Naive B cell (primary cell): ENCODE measurements at places on chromosomes 3 and 15. TPM values are rescaled to one million over a fixed set of nuclear protein-coding genes. Genes with fewer than 3 reads are reported as not detected.

DNA sequence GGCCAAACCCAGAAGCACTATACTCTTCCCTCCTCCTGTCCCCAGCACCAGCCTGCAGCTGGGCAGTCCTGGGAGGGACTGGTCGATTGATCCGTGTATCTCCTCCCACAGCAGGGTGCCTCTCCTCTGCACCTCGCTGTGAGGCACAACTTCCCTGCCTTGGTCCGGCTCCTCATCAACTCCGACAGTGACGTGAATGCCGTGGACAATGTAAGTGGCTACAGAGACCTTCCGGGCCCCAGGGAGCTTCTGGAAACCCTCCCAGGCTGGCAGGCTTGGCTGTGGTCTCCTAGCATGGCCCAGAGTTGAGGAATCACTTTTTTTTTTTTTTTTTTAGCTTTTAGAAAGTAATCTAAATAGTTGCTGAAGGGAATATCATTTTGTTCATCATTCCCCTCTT lies 30.7 kb downstream of the ANKDD1A start:
- peak overlapping the region; percentile 34 for H3K27ac ChIP-seq
- no peaks in the 10 kb centered on the region for H3K4me1 ChIP-seq
- no peak overlapping the region for H3K4me3 ChIP-seq
- H3K36me3 ChIP-seq, result no peaks in the 10 kb centered on the region
- no peaks in the 10 kb centered on the region for H3K27me3 ChIP-seq

- H3K27ac ChIP-seq, result no peak overlapping the region
- no peaks in the 10 kb centered on the region for H3K4me1 ChIP-seq
- H3K4me3 ChIP-seq, result no peak overlapping the region
- H3K27me3 ChIP-seq, result no peaks in the 10 kb centered on the region
- no peak for DNase-seq
Observed at GRCh38 chr15:23606226-23606625, 40.8 kb downstream of the MKRN3 start.

DNA sequence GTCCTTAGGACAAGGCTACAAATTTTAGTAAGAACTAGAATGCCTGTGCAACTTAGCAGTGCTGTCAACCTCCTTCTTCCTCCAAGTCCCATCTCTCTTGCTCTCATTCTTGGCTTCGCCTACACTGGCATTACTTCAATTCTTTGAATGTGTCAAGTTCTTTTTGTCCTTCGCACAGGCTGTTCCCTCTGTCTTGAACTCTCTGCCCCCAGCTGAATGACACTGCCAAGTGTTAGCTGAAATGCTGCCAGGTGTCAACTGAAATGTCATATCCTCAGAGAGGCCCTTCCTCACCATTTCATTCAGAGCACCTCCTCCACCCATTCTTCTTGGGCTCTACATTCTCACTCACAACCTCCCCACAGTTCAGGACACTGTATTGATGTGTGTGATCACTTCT lies 48.8 kb upstream of the PSMD6 start:
- peaks cover 39% of the 10 kb centered on the region for H3K27me3 ChIP-seq
- H3K4me1 ChIP-seq, result no peaks in the 10 kb centered on the region
- DNase-seq, result no peak
- no peaks in the 10 kb centered on the region for H3K36me3 ChIP-seq

DNA sequence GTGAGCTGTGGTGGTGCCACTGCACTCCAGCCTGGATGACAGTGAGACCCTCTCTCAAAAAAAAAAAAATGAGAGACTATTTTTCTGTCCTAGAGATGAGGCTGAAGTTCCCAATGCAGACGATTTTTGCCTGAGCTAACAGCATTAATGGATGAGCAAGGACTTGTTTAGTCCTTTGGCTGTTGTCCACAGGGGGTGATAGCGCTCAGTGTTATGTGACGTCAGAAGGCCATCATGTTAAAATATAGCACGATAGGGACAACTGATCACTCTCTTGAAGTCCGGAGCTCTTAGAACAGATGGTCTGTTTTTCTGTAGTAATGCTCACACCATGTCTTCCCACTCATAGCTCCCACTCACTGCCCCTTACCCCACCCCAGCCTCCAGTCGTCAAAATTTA lies 6.8 kb downstream of the TRNT1 start:
- H3K27ac ChIP-seq, result peak overlapping the region; percentile 47
- H3K4me1 ChIP-seq, result peaks cover 18% of the 10 kb centered on the region
- H3K4me3 ChIP-seq, result no peak overlapping the region
- no peak for DNase-seq
- no peaks in the 10 kb centered on the region for H3K27me3 ChIP-seq

- H3K4me1 ChIP-seq, result no peaks in the 10 kb centered on the region
- H3K4me3 ChIP-seq, result no peak overlapping the region
- no peaks in the 10 kb centered on the region for H3K27me3 ChIP-seq
- H3K36me3 ChIP-seq, result no peaks in the 10 kb centered on the region
Observed at GRCh38 chr3:7800006-7800780, 701.4 kb upstream of the LMCD1 start.

GRCh38 chr15:80455668-80456442 lies 51.7 kb downstream of the ARNT2 start:
- peaks cover 9% of the 10 kb centered on the region for H3K27me3 ChIP-seq
- H3K4me1 ChIP-seq, result peaks cover 7% of the 10 kb centered on the region
- no peaks in the 10 kb centered on the region for H3K36me3 ChIP-seq
- peak; percentile 30 for DNase-seq
- no peak overlapping the region for H3K27ac ChIP-seq
- no peak overlapping the region for H3K4me3 ChIP-seq

- H3K36me3 ChIP-seq, result no peaks in the 10 kb centered on the region
- no peaks in the 10 kb centered on the region for H3K27me3 ChIP-seq
- H3K4me1 ChIP-seq, result peaks cover 2% of the 10 kb centered on the region
- no peak for DNase-seq
Observed at GRCh38 chr3:196842567-196843434, 24.9 kb upstream of the SENP5 start.

DNA sequence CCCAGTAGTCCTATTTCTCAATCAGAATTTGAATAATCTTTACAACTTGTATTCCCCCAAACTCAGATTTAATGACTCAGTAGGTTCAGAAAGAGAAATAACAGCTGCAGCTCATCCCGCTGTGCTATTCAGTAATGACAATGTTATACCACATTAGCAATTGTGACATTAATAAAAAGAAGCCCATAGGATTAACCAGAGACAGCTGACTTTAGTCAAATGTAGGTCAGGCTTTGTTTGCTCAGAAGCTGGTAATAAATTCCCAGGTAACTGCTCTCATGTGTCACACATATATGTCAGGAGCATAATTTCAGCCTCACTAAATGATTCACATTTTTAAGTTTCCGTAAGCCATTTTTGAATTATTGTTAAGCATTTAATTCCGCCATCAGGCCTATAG lies 222.0 kb upstream of the UBE2E2 start:
- no peak overlapping the region for H3K27ac ChIP-seq
- no peaks in the 10 kb centered on the region for H3K27me3 ChIP-seq
- H3K4me3 ChIP-seq, result no peak overlapping the region
- no peaks in the 10 kb centered on the region for H3K36me3 ChIP-seq
- DNase-seq, result no peak

GRCh38 chr3:150082898-150083654 lies 112.4 kb upstream of the PFN2 start:
- no peaks in the 10 kb centered on the region for H3K4me1 ChIP-seq
- no peaks in the 10 kb centered on the region for H3K36me3 ChIP-seq
- DNase-seq, result no peak
- H3K4me3 ChIP-seq, result no peak overlapping the region

DNA sequence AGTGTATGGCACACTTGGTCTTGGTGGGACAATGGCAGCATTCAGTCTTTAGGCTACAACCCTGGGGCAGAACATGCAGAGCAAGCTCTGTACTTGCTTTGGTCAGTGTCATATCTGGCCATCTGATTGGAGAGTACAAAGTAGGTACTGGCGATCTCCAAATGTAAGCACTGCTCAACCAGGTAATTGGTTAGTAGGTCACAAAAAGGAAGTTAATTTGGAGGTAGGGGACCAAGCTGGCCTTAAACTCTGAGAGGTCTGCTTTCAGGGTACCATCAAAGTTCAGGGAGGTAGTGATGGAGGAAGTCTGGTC lies 3.3 kb upstream of the ABHD5 start:
- H3K4me1 ChIP-seq, result peaks cover 23% of the 10 kb centered on the region
- peak overlapping the region; percentile 45 for H3K4me3 ChIP-seq
- H3K27ac ChIP-seq, result no peak overlapping the region
- H3K27me3 ChIP-seq, result peaks cover 4% of the 10 kb centered on the region

DNA sequence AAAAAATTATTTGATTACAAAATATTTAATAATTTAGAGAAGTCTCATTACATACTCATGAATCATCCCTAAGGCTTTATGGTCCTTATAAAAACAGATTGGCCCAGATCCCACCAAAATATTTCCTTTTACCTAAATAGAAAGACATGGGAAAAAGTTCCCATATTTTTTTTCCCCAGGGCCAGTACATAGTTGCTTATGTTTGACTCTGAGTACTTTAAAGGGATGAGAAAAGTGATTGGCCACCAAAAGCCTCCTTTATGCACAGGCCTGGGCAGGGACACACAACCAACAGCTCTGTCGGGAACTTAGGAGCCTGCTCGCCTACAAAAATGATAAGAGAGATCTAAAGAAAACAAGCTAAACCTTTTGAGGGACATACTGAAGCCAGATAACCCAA lies 22.3 kb downstream of the KCNAB1 start:
- no peaks in the 10 kb centered on the region for H3K36me3 ChIP-seq
- DNase-seq, result no peak
- no peak overlapping the region for H3K4me3 ChIP-seq

- H3K4me3 ChIP-seq, result peak overlapping the region; percentile 51
- no peaks in the 10 kb centered on the region for H3K36me3 ChIP-seq
- H3K27me3 ChIP-seq, result no peaks in the 10 kb centered on the region
- H3K4me1 ChIP-seq, result peaks cover 63% of the 10 kb centered on the region
- peak; percentile 70 for DNase-seq
- peak overlapping the region; percentile 90 for H3K27ac ChIP-seq
Observed at GRCh38 chr3:12984023-12984823, 89.0 kb downstream of the IQSEC1 start.

DNA sequence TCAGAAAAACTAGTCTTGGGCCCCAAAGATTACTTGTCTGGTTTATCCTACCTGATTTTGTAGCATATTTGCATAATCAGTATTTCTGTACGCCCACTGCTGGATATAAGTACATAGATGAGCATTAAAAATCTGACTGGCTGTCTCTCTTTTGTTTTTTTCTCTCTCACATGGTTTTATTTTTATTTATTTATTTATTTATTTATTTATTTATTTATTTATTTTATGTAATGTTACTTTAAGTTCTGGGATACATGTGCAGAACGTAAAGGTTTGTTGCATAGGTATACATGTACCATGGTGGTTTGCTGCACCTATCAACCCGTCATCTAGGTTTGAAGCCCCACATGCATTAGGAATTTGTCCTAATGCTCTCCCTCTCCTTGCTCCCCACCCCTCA lies 31.9 kb downstream of the C2CD4B start:
- H3K27me3 ChIP-seq, result peaks cover 6% of the 10 kb centered on the region
- H3K27ac ChIP-seq, result no peak overlapping the region
- no peak overlapping the region for H3K4me3 ChIP-seq
- H3K36me3 ChIP-seq, result no peaks in the 10 kb centered on the region

DNA sequence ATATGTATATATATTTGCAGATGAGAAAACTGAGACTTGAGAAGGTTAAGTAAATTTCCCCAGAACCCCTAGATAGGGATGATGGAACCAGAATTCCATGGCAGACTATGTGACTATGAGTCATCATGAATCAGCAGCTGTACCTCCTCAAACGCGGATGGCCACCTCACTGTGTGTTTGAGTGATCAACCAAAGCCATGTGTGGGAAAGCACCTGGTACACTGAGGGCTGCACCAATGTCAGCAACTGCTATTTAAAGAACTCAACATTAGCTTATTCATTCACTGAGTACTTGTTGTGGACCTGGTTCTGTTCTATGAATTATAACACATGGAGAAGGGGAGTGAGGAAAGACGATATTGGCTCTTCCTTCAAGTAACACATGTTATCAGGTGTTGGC lies 377.0 kb downstream of the GAP43 start:
- H3K27me3 ChIP-seq, result no peaks in the 10 kb centered on the region
- H3K4me1 ChIP-seq, result no peaks in the 10 kb centered on the region
- no peak for DNase-seq

GRCh38 chr3:99295836-99296235 lies 342.6 kb upstream of the COL8A1 start:
- no peak for DNase-seq
- H3K4me1 ChIP-seq, result no peaks in the 10 kb centered on the region
- no peak overlapping the region for H3K27ac ChIP-seq
- H3K36me3 ChIP-seq, result no peaks in the 10 kb centered on the region
- no peak overlapping the region for H3K4me3 ChIP-seq

- H3K4me3 ChIP-seq, result peak overlapping the region; percentile 48
- no peaks in the 10 kb centered on the region for H3K36me3 ChIP-seq
- peaks cover 87% of the 10 kb centered on the region for H3K4me1 ChIP-seq
- no peak for DNase-seq
Observed at GRCh38 chr3:177145381-177145780, 51.9 kb downstream of the TBL1XR1 start.

DNA sequence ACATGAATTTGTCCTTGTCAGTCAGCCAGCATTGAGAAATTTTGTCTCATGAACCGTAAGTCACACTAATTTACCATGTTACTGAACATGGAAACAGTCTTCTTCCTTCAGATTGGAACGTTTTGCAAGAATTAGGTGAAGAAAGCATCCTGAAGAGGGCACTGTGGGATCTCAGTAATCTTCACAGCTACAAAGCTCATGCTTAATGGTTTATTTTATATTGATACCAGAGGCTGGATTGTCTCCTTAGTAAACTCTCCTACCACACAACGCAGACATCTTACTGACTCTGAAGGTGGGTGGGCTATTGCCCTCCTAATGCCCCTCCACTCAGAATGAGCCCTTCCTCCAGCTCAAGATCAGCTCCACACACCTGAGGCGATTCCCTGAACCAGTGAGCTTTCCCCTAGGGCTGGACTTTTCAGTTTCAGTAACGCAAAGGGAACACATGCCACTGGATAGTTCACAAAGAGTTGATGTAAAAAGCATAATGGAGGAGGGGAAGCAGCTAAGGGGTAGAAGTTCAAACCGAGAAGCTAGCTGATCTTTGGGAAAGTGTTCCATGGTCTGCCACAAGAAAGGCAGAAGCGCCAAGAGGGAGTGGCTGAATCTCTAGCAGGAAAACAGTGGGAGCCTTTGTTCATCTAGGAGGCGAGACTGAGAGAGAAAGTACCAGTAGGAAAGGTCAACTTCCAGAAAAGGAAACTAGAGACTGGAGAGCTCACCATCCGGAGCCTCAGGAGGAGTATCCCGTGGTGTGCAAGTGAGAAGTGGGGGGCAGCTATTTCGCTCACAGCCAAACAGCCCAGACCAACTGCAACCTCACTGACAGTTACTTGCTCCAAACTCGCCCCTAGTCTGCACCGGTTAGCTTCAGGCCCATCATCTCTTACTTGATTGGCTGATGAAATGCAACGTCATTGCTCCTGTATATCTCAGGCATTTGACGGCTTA lies at the start of gene SLC9C1:
TSS of gene SLC9C1 (minus strand) at position 849 of the 954 bp plus-strand sequence. CDS start 7,425 bp downstream, outside the sequence.
- no peaks in the 10 kb centered on the region for H3K27me3 ChIP-seq
- peak within 1 kb of the TSS; percentile 90 for H3K4me3 ChIP-seq
- no peaks in the 10 kb centered on the region for H3K36me3 ChIP-seq

- no peak overlapping the region for H3K27ac ChIP-seq
- H3K27me3 ChIP-seq, result no peaks in the 10 kb centered on the region
- H3K4me1 ChIP-seq, result no peaks in the 10 kb centered on the region
- no peak overlapping the region for H3K4me3 ChIP-seq
- no peaks in the 10 kb centered on the region for H3K36me3 ChIP-seq
- DNase-seq, result no peak
Observed at GRCh38 chr3:131091768-131092167, 65.1 kb downstream of the NEK11 start.

STX19 gene
- not detected for polyA plus RNA-seq

MITF gene
- 0.90 TPM for polyA plus RNA-seq

PLAAT1 gene
- polyA plus RNA-seq, result not detected

TAMM41 gene
- polyA plus RNA-seq, result 39.3 TPM

C2CD4B gene
- not detected for polyA plus RNA-seq

GXYLT2 gene
- polyA plus RNA-seq, result not detected
